ENCODE measurements at places on chromosomes 1 and 21. TPM values are rescaled to one million over a fixed set of nuclear protein-coding genes. Genes with fewer than 3 reads are reported as not detected.

- DNase-seq: no peak
Observed at GRCh38 chr1:4624141-4624715, 30.2 kb upstream of the AJAP1 start.

DNA sequence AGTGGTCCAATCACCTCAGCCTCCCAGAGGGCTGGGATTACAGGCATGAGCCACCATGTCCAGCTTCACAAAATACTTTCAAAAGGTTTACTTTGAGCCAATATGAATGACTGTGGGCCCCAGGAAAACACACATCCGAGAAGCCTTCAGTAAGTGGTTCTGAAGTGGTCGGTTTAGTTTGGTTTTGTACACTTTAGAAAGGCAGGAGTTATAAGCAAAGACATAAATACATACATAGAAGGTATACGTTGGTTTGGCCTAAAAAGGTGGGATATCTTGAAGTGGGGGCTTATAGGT, 3.2 kb upstream of the MIB2 start:
- no peak for DNase-seq

GRCh38 chr1:157955221-157955620, 38.2 kb upstream of the KIRREL1 start:
- DNase-seq: no peak

DNA sequence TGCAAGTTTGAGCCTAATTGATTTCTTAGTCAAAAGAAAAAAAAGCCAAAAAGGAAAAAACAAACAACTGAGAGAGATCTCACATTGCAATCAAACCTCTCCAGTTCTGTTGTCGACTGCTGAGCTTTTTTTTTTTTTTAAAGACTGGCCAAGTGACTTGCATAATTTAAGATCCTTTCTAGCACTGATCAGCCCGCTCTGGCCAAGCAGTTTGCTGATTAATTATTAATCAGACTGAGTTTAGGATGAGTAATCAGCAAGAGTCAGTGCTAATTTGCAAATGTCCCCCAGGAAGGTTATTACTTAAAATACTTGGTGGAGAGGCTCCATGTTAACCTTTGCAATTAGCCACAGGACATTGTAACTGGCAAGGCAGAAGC, 39.3 kb downstream of the HMGB4 start:
- DNase-seq: no peak

- DNase-seq: peak; percentile 89
Observed at GRCh38 chr1:9317591-9318417, 25.1 kb downstream of the SPSB1 start.

DNA sequence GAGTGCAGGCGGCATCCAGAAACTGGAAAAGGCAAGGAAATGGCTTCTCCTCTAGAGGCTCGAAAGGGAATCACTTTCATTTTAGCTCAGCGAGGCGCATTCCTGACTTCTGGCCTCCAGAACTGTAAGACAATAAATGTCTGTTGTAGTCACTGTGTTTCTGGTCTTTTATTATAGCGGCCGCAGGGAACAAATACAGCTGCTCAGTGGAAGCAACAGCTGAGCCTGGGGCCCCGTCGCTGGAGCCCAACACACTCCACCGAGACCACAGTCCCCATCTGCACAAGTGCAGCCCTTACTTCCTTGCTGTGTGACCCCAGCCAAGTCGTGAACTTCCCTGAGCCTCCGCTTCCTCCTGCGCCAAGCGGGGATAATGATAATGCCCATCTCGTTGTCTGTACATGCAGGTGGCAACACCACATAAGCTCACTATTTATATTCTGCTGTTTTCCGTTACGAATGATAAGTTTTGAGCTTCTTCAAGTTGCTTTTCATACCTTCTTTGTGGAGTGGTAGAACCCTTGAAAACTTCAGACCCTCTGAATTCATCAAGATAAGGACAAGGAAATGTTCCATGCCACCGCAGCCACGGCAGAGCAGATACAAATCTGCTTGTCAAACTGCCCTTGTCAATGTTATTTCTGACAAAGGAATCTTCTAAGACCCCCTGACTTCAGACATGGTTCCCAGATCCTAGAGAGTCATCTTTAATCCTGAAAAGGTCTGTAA, 3.2 kb upstream of the LAPTM5 start:
- no peak for DNase-seq

DNA sequence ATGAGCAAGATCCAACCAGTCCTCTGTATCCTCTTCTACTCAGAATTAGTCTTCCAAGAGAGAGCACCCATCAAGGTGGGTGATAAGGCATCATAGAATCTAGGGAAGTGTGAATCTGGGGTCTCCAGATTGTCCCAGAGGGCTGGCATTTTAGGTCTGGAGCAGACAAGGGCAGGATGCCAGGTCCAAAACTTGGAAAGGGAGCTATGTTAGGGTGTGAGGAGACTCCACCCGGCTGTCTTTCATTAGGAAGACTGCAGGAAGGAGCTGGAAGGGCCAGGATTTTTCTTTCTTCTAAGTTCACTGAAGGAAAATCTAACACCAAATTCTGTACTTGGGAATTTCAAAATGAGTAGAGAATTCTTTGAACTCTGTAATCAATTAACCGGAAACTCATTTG, 86.1 kb upstream of the BMP8A start:
- no peak for DNase-seq

- no peak for DNase-seq
Observed at GRCh38 chr1:86114816-86115400, 41.7 kb downstream of the COL24A1 start.

GRCh38 chr1:161843156-161843555, 77.0 kb downstream of the ATF6 start:
- no peak for DNase-seq

DNA sequence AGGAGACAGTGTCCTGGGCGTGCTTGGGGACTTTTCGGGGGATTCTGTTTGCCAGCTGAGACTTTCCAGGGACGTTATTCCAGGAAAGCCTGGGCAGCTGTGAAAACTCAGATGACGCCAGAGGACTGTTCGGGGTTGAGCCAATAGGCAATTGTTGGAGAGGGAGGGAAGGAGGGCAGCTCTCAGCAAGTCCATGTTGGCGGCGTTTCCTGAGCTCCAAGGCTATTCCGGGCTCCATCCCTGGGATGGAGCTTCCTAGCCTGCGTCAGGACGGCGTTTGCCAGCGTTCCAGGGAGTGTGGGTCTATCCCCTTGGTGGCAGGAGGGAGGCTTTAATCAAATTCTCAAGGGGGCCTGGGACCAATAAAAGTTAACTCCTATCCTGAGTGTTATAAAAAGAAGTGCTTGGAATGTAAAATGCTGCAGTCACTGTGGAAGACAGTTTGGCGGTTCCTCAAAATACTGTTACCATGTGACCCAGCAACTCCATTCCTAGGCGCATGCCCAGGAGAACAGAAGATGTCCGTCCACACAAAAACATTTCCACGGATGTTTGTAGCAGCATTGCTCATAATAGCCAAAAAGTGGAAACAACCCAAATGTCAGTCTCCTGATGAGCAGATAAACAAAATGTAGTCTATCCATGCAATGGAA, 15.2 kb downstream of the SLC27A3 start:
- DNase-seq: peak; percentile 95

Gene KPNA6
- 60.7 TPM for total RNA-seq

Gene AUNIP
- total RNA-seq: not detected

Gene TENT5C
- 12.4 TPM for total RNA-seq

Gene FCRL1
- total RNA-seq: 0.29 TPM
